Motor neuron (in vitro differentiated cells): ENCODE measurements at places on chromosomes 4 and X. TPM values are rescaled to one million over a fixed set of nuclear protein-coding genes. Genes with fewer than 3 reads are reported as not detected.

GRCh38 chr4:80265571-80266252 lies 752 bp upstream of the FGF5 start:
- ATAC-seq = peak; percentile 4

Gene OPRPN
- total RNA-seq = 3.4 TPM in 1 of 2 replicates, not detected in the other

DNA sequence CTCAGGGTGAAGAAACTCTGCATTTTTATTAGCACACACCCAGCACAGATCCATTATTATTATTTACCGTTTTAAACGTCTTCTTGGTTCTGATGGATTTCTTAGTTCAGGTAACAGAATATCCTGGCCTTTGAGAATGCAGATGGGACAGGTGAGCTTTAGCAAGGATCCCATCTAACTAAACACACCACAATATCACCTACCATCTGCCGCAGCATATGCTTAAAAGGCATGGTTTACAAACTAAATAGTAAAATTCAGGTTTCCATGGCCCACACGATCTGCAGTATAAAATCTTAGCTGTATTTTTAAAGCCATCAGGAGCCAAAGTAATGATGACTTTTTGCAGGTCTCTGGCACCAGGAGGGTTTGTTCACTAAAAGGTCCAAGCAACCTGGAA lies 31.7 kb upstream of the GATB start:
- ATAC-seq = no peak

DNA sequence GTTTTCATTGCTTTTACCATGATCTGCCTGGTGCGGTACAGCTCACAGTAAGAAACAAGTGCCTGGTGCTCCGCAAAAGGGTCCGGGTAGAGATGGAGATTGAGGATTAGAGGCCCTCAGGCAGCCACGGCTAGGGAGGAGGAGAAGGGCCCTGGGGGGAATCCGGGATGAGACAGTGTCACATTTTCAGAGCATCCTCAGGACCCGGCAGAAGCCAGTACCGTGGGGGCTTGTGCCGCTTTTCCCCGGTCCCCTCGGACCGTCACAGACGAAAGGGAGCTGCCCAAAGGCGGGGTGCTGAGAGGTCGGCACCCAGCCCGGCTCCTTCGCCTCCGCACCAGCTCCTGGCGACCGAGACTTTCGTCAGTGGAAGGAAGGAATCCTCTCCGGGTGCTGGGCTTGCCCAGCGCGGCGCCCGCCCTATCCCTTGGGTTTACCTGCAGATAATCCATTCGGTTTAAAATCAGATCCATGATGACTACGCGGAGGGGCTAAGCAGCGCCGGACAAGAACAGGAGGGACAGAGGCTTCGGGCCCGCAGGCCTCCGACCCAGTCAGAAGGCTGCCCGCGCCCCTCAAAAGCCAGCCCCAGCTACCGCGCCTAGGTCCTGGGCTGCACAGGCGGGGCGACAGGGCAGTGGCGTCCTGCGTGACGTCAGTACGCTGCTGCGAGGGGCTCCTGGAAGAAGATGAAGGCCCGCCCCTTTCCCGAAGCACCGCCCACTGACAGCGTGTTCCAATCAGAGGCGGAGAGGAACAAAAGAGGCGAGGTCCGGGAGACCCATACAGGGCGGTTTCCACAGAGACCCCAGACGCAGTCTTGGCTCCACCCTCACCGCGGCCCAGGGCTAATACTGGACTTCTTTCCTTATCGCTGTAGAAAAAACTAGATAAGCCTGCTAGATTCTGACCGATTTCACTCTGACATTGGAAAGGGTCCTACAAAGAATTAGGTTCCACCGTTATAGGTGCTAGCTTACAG lies at the start of gene BBS7:
Gene BBS7, minus strand, starts transcription at position 634 of the 982 bp plus-strand sequence. Its CDS starts 161 bp downstream, at position 473.
- ATAC-seq = peak; percentile 90

GRCh38 chr4:13706120-13706519 lies 78.6 kb upstream of the BOD1L1 start:
- ATAC-seq = no peak

DNA sequence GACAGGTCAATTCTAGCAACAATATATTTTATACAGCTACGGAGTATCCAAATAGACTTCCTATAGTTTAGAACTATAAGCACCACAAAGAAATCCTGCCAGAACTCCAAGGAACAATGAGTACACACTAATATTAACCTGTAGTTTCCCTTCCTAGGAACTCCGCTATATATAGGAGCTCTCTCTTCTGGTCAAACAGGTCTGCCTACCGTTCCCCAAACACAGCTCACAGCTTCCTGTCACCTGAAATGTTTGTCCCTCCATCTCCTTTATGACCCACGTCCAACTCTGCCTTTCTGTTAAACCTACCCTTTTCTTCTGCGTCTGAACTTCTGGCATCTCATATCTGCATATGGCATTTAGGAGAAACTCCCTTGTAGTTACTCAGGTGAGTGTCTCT lies 10.5 kb upstream of the GJB1 start:
- no peak for ATAC-seq

GRCh38 chr4:140349816-140350215 lies 23.6 kb upstream of the SCOC start:
- ATAC-seq = no peak

DNA sequence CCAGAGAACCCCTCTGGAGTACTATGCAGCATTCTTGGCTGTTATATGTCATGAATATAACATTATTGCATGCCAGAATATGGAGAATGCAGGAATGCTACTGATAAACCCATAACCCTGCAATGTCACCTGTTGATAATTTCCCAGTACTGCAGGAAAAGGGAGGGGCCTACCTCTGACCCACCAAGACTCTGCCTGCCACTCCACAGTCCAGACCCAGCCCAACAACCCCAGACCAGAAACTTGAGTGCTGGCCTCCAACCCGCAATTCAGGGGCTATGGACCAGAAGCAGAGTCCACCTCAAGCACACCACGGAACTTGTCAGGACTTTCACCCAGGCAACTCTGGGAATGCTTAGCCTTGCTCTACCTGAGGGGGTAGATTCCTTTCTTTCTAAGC lies 92.9 kb upstream of the WDR44 start:
- no peak for ATAC-seq

Gene RGN
- total RNA-seq = not detected in 2 replicates

- ATAC-seq = no peak
These were observed 382.2 kb upstream of the INTU start for GRCh38 chr4:127250577-127250976.

DNA sequence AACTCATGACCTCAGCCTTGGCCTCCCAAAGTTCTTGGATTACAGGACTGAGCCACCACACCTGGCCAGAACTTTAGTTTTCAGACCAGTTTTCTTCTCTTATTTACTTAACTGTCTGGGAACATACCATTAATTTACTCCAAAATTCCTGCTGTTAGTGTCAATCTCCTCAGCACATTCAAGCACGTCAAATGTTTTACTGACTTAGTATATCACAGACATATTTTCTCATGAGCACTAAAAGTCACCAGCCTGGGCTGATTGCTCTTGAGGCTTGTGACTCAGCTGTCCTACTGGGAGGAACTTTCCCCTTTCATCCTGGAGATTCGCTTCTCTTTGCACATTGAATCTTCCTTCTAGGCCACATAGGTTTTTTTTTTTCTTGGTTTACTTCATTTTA lies 109.6 kb downstream of the PCDH18 start:
- no peak for ATAC-seq

Gene FGB
- 0.54 and 0.71 TPM in 2 replicates for total RNA-seq

DNA sequence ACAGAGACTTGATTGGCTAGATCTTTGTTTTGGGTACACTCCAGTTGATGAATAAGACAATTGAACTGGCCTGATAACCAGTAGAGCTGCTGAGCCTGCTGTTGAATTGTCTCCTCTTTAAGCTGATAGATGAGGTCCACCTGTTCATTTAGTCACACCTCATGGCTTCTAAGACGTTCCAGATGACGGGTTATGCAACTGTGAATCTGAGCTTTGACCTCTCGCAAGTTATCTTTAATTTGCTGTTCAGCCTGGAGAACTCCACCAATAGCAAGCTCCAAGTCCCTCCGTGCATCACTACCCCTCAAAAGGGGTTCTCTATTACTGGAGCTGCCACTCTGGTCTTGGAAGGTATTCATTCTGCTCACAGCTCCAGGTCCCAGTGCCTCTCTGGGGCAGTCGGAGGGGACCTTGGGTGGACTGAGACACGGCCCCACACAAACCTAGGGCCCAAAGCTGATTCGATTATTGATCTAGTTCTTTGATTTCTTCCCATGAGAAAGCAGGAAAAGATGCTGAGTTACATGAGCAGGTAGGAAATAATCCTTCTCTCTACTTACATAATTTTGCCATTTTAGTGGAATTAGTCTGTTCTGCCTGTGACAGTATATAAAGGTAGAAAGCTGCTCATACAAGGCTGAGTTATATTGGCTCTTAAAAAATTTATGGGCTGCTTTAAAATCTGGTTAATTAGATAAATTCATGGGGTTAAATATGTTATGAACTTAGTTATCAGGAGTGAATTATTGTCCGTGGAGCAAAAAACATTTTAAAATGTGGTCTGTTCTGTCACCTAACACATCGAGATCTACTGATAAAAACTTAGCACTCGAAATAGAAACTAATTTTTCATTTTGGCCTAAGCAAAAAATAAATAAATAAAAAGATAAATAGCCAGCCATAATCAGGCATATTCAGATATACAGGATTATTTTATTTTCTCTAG lies 6.8 kb downstream of the MMAA start:
- ATAC-seq = no peak

GRCh38 chr4:17939054-17939453 lies 82.5 kb downstream of the LCORL start:
- peak; percentile 54 for ATAC-seq

- ATAC-seq = no peak
These were observed 39.3 kb downstream of the GRIA3 start for GRCh38 chrX:123223409-123223808.

DNA sequence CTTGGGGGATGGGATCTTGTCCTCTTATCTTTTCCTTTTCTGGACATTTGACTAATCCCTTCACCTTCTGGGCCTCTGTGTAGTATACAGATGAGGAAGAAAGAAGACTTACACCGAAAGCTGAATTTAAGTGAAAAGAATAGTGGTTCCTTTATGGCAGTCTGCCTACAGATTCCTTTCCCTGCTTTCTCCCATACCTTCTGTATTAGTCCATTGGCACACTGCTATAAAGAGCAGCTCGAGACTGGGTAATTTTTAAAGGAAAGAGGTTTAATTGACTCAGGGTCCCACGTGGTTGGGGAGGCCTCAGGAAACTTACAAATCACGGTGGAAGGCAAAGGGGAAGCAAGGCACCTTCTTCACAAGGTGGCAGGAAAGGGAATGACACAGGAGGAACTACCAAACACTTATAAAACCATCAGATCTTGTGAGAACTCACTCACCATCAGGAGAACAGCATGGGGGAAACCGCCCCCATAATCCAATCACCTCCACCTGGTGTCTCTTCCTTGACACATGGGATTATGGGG lies 34.0 kb upstream of the CD38 start:
- no peak for ATAC-seq

Gene ODAM
- total RNA-seq = 0.64 TPM in 1 of 2 replicates, not detected in the other
